NCI-H187 treated with DMSO at 0.1 percent for 48 hours (cell line): ENCODE measurements at places on chromosomes 5 and 9.
A peak's percentile ranks its signal among the peaks of the same experiment; 100 is the strongest.

DNA sequence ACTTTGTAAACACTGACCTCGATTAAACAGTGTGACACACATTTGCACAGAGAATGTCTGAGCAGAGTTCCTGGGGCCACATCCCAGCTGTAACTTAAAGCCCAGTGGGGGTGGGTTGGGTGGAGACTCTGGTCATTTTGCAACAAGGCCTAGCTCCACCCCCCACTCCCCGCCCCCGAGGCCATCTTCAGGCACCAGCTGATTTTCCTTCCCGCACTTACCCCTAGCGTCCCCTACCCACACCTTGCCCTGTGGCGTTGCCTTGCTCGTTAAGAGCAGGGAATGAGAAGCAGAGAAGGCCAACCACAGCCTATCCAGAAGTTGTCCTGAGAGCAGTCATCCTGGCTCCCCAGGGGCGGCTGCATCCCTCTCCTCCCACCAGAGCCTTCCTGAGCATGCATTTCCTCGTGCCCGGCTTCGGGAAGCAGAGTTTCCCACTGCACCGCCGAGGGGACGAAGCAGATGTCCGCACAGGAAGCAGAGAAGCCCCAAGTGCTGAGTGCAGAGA, 101.7 kb upstream of the SARDH start:
- DNase-seq, result no peak

GRCh38 chr5:65121880-65122436, 353.2 kb downstream of the CWC27 start:
- DNase-seq, result no peak

GRCh38 chr5:36363101-36363500, 61.4 kb upstream of the RANBP3L start:
- no peak for DNase-seq

GRCh38 chr9:80163889-80164288, 592.1 kb downstream of the TLE4 start:
- no peak for DNase-seq

DNA sequence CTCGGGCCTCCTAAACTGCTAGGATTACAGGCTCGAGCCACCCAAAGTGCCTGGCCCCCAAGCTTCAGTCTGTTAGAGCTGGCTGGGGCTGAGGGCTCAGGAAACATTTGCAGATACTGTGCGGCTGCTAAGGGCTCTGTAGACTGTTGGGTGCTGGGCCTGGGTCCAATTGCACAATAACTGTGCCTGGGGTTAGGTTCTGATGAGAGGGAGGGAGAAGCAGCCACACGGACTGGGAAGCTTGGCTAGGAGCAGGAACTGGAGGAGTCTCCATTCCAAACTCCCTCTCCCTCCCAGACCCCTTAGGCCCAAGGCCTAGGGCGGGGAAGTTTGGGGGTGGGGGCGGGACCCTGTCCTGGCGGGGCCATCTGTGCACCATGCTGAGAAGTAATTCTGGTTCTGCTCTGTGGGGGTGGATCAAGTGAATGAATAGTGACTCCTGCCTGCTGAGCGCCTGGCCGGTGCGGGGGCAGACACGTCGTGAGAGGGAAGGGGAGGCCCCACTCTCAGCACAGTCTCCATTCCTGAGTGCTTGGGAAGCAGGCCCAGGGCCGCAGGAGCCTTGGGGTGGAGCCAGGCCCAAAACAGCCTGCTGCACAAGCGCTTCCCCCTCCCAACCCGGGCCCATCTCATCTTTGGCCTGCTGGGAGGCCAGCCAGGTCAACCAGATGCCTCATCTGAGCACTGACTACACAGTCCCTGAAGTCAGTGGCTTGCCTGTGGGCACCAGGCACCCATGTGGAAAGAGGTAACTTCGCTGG, 1.5 kb downstream of the ASS1 start:
- no peak for DNase-seq

- DNase-seq, result no peak
These were observed 156.1 kb downstream of the TTC39B start for GRCh38 chr9:15150939-15151338.

GRCh38 chr5:143279698-143280097, 123.8 kb downstream of the NR3C1 start:
- no peak for DNase-seq

DNA sequence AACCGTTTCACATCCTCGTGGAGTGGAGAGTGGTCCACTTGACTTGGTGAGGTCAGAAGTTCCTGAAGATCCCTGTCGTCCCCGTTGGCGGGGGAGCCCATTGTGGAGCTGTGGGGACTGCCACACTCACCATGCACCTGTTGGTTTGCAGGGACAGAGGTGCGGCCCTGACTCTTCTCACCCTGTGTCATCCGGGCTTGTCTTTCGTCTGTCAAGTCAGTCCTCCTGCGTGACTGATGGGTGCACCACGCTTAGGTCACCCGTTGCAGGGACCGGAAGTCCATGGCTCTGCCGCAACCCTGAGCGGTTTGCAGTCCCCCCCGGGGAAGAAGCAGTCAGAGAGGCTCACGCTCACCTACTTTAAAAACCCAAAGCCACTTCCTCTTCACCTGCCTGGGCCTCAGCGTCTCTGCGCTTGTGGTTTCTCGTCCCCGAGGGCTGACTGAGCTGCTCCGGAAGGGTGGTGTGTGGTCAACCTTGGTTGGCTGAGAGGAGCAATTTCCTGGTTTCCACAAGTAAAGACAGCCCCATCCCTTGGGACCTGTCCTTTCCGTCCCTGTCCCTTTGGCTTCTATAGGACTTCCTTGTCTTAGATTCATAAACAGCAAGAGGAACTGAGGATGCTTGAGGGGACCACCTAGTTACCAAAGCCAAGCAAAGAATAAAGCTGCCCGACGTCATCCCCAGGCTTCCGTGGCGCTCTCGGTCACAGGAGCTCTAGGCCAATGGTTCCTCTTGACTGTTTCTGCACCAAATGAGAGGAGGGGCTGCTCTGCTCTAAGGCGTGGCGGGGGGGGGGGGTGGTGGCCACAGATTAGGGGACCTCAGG, 53.2 kb downstream of the USP20 start:
- no peak for DNase-seq

DNA sequence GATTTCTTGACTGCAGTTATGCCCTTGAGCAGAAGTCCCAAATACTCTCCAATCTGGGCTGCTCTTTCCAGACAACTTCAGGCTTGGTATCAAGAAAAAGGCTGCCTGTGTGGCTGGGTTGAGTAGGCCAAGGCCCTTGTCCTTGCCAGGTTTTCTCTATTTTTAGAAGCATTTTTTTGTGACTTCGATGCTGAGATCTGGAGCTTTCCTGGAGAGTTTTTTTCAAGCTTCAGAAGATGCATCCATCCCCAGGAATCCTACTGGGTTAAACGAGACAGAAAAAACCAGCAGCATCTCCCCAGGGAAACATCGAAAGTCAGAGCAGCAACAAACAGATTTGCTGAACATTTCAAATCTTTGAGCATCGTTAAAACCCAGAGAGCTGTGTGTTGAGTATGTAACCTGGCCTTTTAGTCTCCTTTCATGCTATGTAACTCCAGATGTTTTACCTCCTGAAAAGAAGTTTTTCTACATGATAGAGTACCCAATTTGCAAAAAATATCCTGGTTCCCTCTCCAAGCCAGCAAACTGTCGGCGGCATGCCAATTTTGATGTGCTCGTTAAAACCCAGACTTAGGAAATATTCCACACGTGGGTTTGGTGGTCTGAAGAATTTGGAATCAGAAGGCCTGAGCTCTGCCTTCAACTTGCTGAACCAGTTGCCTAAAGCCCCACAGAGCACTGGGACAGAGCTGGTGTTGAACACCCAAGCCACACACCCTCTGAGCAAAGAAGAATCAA, 98.1 kb upstream of the ALDH1B1 start:
- no peak for DNase-seq

- no peak for DNase-seq
These were observed 15.2 kb upstream of the TAL2 start for GRCh38 chr9:105646879-105647594.

- no peak for DNase-seq
These were observed 18.4 kb downstream of the CARD19 start for GRCh38 chr9:93114169-93114983.

- DNase-seq, result peak; percentile 9
These were observed 246.5 kb downstream of the PTPRD start for GRCh38 chr9:10366171-10366779.

DNA sequence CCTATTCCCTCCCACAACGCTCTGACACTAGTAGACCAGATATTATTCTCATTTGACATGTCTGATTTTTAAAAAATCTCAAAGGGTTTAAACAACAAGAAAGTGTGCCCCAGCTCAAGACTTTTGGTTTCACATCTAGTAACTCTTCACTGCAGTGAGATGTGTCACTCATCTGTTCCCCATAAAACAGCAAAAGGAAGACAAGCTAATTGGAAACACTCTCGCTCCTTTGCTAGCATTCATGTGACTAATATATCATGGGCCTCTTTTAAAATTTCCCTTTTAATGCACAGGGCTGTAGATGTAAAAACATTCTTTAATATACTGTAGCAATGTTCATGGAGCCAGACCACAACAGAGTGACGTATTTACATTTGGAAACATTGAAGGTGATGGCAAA, 372.6 kb downstream of the ZNF608 start:
- DNase-seq, result no peak

GRCh38 chr5:109655841-109656240, 33.9 kb upstream of the MAN2A1 start:
- DNase-seq, result no peak

DNA sequence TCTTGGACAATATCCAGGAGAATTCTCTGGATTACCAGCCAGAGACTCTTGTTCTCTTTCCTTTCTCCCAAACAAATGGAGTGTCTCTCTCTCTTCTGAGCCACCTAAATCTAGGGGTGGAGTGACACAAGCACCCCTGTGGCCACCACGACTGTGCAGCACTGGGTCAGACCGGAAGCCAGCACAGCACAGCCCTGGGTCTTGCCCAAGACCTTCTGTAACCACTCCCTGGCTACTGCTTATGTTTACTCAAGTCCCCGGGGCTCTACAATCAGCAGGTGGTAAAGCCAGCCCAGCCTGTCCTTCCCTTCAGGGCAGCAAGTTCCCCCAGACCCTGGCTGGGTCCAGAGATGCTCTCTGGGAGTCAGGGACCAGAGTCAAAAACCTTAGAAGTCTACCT, 110.0 kb upstream of the TUT7 start:
- no peak for DNase-seq

- no peak for DNase-seq
These were observed 486 bp downstream of the NPDC1 start for GRCh38 chr9:137045294-137046087.

DNA sequence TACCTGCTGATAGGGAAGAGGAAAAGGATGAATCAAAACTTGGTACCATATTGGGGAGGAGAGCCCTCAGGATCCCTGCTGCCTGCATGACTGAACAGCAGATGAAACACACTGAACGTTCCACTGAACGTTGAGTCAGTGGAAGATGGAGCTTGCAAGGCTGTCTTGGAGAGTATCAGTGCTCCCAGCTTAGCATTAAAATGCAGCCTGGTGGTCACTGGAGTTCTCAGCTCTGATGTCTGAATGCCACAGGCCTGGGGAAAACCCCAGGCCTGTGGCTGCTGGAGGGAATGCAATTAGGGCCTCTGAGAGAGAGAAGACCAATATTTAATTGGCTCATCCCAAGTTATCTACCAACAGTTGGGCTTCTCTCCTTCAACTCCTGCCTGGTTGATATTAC, 54.5 kb downstream of the PDE4D start:
- no peak for DNase-seq

DNA sequence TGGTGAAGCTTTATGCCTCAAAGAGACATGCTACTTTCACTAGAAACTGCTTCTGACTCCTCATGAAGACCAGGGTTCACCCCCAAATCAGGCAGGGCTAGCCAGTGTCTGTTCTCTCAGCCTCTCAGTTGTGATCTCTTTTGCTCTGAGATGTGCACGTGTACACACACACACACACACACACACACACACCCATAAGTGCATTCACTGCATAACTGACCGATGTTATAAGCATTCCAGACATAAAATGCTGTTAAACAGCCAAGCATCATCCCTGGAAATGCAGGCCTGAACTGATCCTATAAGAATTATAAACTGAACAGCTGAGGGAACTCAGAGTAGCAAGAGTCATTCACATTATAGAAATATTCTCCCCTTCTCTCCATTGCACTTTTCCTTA, 85.0 kb downstream of the FSTL4 start:
- no peak for DNase-seq

- DNase-seq, result no peak
These were observed 53.4 kb downstream of the SLC22A5 start for GRCh38 chr5:132422720-132423437.

DNA sequence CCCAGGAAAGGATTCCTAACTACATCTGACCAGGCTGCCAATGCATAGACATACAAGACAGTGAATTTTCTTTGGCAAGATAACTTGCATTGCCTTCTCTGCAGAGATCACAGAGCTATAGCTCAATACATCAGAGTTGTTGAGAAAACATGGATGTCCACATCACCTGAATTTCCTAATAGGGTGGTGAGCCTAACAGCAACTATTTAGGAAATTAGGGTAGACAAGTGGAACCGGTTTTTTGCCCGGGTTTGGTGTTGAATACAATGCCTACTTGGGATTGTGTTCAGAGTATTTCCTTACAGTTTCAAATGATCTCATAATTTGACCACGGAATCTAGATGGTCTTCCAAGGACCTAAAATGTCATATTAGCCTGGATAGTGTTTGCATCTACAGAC, 262.7 kb downstream of the KIF4B start:
- no peak for DNase-seq

GRCh38 chr5:103366918-103367549, 108.5 kb downstream of the MACIR start:
- DNase-seq, result no peak

GRCh38 chr5:135498637-135498995, 37.1 kb downstream of the NEUROG1 start:
- DNase-seq, result peak; percentile 25

DNA sequence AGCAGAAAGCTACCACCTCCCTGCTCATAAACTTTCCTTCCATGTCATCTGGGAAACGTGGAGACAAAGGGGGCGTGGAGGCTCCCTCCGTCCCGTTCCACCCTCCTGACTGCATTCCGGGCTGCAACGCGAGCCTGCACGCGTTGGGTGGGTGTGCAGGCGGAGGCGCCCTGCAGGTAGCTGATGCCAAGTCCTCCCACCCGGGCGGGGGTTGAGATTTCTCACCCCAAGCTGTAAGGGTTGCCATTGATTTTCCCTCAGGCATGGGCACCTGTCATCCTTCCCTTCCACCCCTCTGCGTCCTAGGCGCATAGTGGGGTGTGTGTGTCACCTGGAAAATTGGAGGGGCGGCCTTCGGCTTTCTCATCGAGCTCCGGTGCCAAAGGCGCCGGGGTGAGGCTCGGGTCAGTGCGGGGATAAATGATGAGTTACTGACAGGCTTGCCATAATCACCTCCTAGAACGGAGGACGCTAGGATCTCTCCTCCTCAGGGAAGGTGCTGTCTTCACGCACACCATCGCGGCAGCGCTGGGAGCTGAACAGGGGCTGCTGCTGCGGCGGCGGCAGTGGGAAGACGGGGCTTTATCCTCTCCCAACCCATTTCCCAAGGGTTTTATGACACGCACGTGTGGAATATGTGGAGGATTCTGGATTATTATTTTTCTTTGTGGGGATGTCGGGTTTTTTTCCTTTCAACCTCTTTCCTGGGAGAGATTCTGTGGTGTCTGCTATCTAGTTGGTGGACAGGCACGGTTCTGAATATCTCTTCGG, 973 bp downstream of the PLPPR1 start:
- no peak for DNase-seq

DNA sequence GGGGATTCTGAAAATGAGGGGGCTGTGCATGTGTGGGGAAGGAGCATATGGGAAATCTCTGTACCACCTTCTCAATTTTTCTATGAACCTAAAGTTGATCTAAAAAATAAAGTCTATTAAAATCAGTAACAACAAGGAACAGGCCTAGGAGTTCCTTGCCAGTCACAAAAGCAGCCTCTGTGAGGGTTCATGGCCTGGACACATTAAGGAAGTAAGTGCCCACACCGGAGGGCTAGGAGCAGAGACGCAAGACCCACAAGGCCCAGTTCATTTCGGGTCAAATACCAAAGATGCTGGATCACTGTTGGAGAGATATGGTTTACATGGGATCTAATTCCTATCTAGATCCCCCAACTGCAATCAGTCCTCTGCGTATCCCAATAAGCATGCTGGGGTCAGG, 88.4 kb downstream of the SEMA4D start:
- DNase-seq, result no peak
